ENCODE measurements at places on chromosomes 1 and 21.
A peak's percentile ranks its signal among the peaks of the same experiment; 100 is the strongest.

- DNase-seq, result no peak
These were observed 92.9 kb downstream of the C21orf91 start for GRCh38 chr21:17726047-17726829.

GRCh38 chr1:7365706-7366105 lies 405.4 kb upstream of the VAMP3 start:
- no peak for DNase-seq

DNA sequence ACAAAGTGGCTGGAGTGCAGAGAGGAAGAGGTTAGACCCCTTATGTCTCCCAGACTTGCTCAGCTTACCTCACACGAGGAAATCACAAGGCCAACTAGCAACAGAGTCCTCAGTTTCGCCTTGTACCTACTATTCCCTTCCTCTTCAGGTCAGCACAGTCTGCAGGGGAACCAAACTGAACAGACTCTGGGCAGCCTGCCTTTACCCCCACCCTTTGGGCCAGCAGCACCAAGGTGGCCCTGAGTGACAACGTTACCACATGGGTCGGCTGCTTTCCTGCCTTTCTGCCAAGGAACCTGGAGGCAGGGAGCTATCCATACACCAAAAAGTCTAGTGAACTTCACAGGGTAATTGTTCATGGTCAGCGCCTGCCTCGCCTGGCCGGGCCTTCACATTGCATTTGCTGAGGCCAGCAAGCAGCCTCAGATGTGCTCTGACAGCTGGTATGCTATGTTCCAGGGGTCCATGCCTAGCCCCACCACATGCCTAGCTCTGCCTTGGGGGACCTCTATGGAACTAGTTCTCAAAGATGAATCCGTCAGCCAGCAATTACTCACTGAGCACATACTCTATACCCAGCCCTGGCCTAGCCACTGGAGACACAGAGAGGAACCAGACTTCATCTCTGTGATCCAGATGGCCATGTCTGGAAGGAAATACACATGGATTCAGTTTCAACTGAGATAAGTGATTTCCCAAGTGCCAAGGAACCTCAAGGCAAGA lies 69.6 kb downstream of the DMAP1 start:
- DNase-seq, result no peak

- DNase-seq, result no peak
These were observed 244.0 kb downstream of the RHOU start for GRCh38 chr1:228979325-228979699.

GRCh38 chr1:3580231-3580630 lies 31.1 kb downstream of the MEGF6 start:
- DNase-seq, result no peak

- DNase-seq, result peak; percentile 89
These were observed 46.8 kb upstream of the TARDBP start for GRCh38 chr1:10965546-10966226.

DNA sequence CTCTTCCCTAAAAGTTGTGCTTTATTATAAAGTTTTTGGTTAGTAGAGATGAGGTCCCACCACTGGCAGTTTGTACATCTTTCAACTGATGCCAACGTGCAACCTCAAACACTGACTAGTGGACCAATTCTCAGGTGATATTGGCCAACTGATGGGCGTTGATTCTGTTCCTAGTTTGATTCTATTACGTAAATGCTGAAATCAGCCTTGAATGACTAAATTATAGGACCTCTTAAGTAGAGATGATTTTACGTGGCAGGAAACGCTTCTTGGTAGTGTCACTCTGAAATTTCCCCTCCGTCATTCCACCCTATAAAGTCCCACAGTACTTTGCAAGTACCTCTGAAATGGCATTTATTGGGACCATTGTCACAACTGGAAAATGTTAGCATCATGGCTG lies 8.8 kb upstream of the FNDC7 start:
- no peak for DNase-seq

GRCh38 chr1:156160743-156161171 lies 7.4 kb downstream of the SEMA4A start:
- no peak for DNase-seq

- DNase-seq, result no peak
These were observed 202.4 kb downstream of the URB2 start for GRCh38 chr1:229828461-229828860.

DNA sequence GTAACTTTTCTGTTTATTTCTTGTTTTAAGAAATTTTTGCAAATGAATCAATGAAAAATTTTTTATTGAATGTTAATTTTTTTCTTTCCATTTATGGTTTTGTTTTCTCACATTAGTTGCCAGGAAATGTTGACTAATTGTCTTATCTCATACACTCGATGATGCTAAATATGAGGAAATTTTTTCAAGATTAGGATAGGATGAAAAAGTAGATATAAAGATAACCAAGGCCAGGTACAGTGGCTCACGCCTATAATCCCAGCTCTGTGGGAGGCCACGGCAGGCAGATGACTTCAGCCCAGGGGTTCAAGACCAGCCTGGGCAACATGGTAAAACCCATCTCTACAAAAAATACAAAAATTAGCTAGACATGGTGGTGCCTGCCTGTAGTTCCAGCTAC lies 12.6 kb downstream of the LAX1 start:
- no peak for DNase-seq

DNA sequence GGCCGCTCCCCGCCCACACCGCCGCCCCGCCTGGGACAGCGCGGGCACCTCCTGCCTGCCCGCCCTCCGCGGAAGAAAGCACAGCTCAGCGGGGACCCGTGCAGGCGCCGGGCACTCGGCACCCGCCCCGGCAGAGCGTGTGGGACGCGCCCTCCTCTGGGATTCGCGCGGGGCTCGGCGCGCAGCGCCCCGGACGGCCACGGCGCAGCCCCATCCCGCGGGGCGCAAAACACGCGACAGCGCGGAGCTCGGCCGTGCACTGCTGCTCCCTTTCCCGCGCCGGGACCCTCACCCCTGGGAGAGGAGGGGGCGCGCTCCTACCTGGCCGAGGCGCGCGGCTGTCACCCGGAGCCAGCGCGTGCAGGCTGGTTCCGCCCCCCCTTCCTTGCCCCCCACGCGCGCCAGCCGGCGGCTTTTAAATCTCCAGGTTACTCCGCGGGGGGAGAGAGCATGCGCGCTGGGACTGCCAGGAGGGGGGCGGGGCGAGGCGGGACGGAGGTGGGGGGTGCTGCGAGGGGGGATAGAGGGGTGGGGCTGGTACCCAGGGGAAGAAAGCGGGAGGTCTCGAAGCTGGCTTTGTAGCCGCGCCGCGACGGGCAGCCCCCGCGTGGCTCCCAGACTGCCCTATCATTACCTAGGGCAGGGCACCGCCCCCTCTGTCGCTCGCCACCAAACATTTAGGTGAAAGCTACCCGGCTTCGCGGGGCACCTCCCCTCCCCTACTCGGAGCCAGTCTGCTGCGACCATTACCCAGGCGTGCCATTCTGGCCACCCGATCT lies at the start of gene SLC45A3:
Gene SLC45A3, minus strand, starts transcription at position 437 of the 779 bp plus-strand sequence. CDS start 15,853 bp downstream, outside the sequence.
- DNase-seq, result no peak

GRCh38 chr1:105865546-105865945 lies 1190.9 kb upstream of the PRMT6 start:
- DNase-seq, result no peak

GRCh38 chr1:12601700-12602658 lies 16.0 kb downstream of the DHRS3 start:
- peak; percentile 43 for DNase-seq

DNA sequence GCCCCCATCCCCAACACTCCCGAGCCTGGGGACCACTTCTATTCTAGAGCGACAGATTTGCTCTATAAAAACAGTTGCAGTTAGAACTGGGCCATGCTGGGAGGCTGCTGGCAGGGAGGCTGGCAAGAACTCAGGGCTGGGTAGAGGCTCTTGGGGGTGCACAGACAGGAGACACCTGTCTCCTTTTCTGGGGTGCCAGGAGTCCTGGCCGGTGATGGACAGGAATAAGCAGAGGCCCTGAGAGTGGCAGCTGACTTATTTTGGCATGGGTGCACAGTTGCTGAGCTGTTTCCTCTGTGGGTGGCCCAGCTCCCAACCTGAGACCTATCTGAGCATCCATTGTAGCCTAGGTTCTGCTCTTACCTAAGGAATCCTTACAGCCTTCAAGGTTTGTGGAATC lies 39.2 kb upstream of the TMPRSS2 start:
- no peak for DNase-seq

DNA sequence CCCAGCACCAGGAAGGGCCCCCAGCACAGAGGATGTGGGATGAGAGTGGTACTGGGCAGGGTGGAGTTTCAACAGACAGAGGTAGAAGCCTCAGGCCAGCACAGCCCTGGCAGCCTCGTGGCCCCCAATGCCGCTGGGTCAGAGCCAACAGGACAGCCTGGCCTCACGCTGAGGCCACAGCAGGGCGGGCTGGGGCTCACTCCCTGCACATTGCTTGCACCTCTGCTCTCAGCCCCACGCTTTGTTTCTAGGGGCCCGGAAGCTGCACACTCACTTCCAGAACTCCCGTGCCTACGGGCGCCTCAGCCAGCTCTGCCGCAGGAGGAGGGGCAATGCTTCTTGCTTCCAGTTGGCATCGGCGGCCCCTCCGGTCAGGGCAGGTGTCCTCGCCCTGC lies 72.9 kb downstream of the SIK1 start:
- DNase-seq, result no peak

DNA sequence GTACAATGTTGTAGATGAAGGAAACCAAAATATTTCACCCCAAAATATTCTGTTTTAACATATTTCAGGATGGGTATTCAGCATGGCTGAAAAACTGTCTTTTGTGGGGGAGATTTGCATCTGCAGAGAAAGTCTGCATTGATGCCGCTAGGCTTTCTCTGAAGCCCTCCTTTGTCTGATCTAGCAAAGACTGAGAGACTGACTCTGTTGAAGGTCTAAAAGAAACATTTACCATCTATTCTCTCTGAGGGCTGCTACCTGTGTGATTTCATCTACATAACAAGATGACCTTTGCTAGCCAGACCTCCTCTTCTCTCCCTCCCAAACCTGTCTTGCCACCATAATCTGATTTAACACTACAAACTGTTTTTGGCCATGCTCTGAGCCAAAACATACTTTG lies 12.4 kb upstream of the MT1HL1 start:
- DNase-seq, result no peak

DNA sequence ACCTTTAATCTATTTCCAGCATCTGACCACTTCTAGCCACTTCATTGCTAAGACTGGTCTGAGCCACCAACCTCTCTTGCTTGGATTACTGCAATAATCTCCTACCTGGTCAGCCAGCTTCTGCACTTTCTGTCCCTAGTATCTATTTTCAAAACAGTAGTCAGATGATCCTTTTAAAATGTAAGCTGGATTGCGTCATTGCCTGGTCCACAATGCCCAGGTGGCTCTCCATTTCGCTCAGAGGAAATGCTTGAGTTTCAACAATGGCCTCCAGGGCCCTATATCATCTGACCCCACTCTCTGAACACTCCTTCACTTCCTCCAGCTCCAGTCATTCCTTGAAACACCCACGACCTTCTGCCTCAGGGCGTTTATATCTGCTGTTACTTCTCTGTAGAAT lies 2.3 kb downstream of the FYB2 start:
- no peak for DNase-seq

Data from KBM-7 (cell line).